ENCODE measurements at places on chromosomes 11 and 22. TPM values are rescaled to one million over a fixed set of nuclear protein-coding genes. Genes with fewer than 3 reads are reported as not detected.

The BIRC2 gene
- 25.2 TPM for total RNA-seq

The XKR3 gene
- total RNA-seq, result not detected

The GLYATL1 gene
- total RNA-seq, result 20.5 TPM

The RCOR2 gene
- 60.1 TPM for total RNA-seq

The BRSK2 gene
- total RNA-seq, result 20.3 TPM

The C11orf42 gene
- not detected for total RNA-seq

The SAA2 gene
- total RNA-seq, result not detected

- H3K27me3 ChIP-seq, result no peaks in the 10 kb centered on the region
- H3K4me3 ChIP-seq, result no peak overlapping the region
- H3K4me1 ChIP-seq, result peaks cover 20% of the 10 kb centered on the region
- peaks cover 9% of the 10 kb centered on the region for H3K36me3 ChIP-seq
These were observed 11.5 kb downstream of the ZDHHC5 start for GRCh38 chr11:57679396-57679795.

DNA sequence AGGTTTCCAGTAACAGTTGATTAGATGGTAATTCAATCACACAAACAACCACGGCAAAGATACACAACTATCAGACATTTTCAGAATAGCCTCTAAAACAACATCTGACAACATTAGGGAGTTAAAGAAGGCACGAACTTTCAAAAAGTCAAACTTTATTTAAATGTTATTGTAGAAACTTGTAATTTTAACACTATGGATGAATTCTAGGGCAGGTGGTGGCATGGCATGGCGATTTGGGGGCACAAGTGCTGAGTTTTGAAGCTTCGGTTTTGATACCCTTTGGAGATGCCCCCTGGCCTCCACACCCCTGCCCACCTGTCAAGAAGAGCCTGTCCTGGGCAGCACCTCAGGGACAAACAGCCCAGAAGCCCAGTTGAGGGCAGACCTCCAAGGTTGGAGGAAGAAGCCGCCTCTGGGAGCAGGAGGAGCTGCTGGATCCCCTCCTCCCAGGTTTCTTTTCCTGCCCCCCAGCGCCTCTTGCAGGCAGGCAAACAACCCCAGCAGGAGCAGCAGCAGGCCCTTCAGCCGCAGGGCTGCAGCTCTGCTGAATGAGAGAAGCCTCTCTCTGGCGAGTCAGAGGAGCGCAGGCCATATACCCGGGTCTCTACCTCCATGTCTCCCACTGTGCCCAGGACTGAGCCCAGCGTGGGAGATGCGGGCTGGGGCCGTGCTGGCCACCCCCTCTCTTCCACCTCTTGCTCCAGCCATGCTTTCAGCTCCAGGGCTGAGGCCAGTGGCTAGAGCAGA is 102.1 kb upstream of the IGLL5 start:
- no peaks in the 10 kb centered on the region for H3K36me3 ChIP-seq
- peak; percentile 25 for DNase-seq
- H3K27me3 ChIP-seq, result peaks cover 95% of the 10 kb centered on the region
- no peaks in the 10 kb centered on the region for H3K4me1 ChIP-seq

- no peak overlapping the region for H3K27ac ChIP-seq
- no peak overlapping the region for H3K4me3 ChIP-seq
- H3K36me3 ChIP-seq, result no peaks in the 10 kb centered on the region
- H3K27me3 ChIP-seq, result no peaks in the 10 kb centered on the region
These were observed 22.1 kb downstream of the CD44 start for GRCh38 chr11:35160902-35161597.

DNA sequence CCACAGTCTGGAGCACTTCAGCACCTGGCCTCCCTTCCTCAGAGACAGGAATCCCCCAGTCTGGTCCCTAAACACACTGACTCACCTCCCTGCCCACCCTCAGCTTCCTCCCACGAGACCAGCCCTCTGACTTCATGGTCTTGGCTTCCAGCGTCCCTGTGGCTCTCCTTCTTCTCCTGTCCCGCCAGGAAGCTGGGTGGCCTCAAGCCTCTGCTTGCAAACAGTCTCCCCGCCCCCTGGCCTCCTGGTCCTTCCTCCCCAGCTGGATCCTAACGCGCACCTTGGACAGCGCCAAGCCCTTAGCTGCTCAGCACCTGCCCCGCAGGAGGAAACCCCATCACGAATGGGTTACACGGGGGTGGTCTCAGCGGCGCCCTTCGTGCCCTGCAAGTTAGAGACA is 4.5 kb downstream of the NCF4 start:
- no peak overlapping the region for H3K27ac ChIP-seq
- H3K36me3 ChIP-seq, result no peaks in the 10 kb centered on the region
- no peaks in the 10 kb centered on the region for H3K27me3 ChIP-seq
- no peak overlapping the region for H3K4me3 ChIP-seq

DNA sequence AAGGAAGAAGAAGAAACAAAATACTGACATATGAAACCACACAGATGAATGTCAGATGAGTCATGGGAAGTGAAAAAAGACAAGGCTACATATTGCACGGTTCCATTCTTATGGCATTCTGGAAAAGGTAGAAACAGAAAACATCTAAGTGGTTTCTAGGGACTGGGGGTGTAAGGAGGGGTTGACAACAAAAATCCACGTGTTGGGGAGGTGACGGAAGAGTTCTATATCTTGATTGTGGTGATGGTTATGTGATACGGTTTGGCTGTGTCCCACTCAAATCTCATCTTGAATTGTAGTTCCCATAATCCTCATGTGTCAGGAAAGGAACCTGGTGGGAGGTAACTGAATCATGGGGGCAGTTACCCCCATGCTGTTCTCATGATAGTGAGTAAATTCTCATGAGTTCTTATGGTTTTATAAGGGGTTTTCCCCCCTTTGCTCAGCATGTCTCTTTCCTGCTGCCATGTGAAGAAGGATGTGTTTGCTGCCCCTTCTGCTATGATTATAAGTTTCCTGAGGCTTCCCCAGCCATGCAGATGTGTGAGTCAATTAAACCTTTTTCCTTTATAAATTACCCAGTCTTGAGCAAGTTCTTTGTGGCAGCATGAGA is 6.4 kb upstream of the ARFGAP3 start:
- H3K36me3 ChIP-seq, result no peaks in the 10 kb centered on the region
- H3K4me3 ChIP-seq, result no peak overlapping the region
- DNase-seq, result no peak

All from GM23338 (cell line).